Osteocyte (in vitro differentiated cells): ENCODE measurements at places on chromosomes 3 and 15. TPM values are rescaled to one million over a fixed set of nuclear protein-coding genes. Genes with fewer than 3 reads are reported as not detected.

DNA sequence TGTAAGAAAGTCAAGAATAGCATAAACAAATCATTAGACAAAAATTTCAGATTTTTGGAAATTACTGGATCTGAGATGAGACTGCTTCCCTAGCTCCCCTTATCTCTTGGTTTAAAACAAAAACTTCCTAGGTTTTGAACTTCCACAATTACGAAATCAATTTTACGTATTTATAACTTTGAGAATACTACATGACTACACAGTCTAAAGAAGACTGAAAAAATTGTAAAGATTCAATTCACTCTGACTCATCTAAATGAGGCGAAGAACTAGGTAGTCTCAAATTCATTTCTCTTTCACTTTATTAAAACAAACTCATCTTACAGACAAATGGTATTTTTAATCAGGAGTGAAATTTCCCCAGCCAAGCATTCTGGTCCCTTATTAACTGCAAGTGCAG lies 10.3 kb downstream of the CCDC54 start:
- no peak for DNase-seq

DNA sequence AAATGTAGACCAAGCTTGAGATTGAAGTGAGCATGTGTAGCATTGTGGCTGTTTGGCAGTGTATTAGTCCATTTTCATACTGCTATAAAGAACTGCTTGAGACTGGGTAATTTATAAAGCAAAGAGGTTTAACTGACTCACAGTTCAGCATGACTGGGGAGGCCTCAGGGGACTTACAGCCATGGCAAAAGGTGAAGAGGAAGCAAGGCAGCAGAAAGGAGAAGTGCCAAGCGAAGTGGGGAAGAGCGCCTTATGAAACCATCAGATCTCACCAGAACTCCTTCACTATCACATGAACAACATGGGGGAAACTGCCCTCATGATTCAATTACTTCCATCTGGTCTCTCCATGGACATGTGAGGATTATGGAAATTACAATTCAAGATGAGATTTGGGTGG lies 8.6 kb upstream of the CERS3 start:
- no peak for DNase-seq

DNA sequence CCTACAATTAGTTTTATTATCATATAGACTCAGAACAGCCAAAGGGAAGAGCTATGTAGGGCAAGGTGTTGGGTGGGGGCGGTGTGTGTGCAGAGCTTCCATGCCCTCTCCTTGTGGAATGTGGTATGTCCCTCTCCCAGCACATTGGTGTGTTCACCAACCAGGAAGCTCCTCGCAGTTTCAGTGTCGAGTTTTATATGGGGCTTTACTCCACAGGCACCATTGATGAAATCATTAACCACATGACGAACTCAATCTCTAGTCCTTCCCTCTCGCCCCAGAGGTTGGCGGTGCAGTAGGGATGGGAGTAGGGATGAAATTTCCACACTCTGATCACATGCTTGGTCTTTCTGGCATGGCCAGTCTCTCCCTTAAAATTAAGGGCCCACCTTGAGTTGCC lies 13.6 kb upstream of the SRP14 start:
- DNase-seq: no peak

DNA sequence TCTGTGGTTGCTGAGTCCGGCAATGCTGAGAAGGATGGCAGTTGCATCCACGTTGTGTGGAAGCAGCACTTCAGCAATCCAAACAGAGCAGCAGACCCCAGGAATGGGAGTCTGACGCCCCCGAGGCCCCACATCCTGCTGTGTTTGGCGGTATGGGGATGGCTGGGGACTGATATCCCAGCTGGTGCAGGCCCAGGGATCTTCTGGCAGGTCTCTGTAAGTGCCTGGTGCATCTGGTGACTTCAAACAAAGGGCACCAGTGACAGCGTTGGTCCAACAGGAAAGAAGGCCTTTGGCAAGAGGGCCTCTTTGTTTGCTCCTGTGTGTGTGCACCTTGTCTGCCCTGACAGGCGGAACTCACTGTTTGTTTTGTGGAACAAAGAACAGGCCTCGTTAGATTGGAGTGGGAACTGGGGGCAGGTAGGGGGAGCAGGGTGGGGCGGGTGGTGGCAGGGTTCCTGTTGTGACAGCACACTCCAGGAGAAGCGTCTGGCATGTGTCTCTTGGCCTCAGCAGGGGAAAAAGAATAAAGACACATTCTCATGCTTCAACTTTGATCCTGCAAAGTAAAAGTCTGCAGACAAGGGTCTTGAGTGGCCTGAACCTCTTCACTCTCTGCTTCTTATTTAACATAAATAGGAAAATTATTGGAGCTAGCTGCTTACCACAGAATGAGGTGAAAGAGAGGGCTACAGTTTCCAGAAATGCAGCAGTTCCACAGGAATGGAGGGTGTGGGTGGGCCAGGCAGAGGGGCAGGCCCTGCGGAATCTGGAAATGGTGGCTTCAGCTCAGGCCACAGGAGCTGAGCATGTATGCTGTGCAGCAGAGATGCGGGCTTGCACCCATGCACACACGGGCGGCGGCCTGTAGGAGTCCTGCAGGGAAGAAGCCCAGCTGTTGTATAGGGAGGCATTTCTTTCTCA lies 94.5 kb upstream of the MYZAP start:
- DNase-seq: no peak

- no peak for DNase-seq
Observed at GRCh38 chr3:5404718-5405117, 217.2 kb downstream of the EDEM1 start.

- no peak for DNase-seq
Observed at GRCh38 chr3:108403686-108404345, 106.6 kb downstream of the MYH15 start.

The RETNLB gene
- not detected in 2 replicates for total RNA-seq

The GOLGA8S gene
- total RNA-seq: 0.30 and 0.44 TPM in 2 replicates

GRCh38 chr15:57158589-57158988 lies 217.7 kb upstream of the CGNL1 start:
- DNase-seq: no peak

The MAP1A gene
- 27.6 and 29.2 TPM in 2 replicates for total RNA-seq

The C3orf85 gene
- not detected in 2 replicates for total RNA-seq
